ENCODE measurements at places on chromosomes 11 and 22. TPM values are rescaled to one million over a fixed set of nuclear protein-coding genes. Genes with fewer than 3 reads are reported as not detected.

Gene MYOD1
- 71.6 TPM for polyA plus RNA-seq

DNA sequence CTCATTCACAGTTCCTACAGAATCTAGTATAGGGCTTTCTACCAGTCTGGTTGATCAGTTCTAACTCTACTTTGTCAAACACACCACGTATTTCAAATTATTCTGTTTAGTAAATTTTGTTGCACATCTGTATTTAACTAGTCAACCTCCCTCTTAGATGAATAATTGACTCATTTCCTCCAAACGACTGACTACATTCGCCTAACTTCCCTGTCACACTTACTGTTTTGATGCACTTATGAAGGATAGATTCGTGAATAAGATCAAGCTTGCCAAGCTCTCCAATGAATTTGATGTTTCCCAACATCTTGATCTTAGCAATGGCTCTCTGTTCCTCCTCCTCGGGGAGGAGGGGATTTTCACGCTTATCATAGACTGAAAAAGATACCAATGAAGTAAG, 5.0 kb downstream of the EIF4G2 start:
- DNase-seq: no peak

DNA sequence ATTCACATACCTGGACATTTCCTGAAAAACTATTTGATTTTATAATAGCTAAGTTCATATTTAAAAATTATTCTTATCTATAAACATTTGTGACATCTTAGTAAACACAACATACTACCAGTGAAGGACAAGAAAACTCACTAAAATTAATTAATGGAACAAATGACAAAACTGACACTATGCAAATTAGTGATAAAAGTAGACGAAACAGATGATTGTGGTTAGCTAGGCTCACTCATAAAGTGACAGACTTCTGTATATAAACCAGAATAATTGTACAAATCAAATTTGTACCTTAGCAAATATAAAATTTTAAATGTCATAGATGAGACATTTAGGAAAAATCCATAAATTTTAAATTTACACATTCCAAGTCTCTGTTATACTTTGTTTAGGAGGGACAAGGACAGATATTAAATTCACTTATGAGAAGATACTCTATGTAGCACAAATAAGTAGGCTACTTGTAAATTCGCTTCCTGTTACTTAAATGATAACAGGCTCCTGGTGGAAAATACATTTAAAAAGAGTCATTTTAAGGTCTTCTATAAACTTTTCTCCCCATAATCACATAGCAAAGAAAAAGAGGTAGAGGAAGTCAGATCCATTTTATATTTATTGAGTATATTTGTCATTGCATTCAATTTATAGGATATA, 81.2 kb downstream of the KIF18A start:
- no peak for DNase-seq

DNA sequence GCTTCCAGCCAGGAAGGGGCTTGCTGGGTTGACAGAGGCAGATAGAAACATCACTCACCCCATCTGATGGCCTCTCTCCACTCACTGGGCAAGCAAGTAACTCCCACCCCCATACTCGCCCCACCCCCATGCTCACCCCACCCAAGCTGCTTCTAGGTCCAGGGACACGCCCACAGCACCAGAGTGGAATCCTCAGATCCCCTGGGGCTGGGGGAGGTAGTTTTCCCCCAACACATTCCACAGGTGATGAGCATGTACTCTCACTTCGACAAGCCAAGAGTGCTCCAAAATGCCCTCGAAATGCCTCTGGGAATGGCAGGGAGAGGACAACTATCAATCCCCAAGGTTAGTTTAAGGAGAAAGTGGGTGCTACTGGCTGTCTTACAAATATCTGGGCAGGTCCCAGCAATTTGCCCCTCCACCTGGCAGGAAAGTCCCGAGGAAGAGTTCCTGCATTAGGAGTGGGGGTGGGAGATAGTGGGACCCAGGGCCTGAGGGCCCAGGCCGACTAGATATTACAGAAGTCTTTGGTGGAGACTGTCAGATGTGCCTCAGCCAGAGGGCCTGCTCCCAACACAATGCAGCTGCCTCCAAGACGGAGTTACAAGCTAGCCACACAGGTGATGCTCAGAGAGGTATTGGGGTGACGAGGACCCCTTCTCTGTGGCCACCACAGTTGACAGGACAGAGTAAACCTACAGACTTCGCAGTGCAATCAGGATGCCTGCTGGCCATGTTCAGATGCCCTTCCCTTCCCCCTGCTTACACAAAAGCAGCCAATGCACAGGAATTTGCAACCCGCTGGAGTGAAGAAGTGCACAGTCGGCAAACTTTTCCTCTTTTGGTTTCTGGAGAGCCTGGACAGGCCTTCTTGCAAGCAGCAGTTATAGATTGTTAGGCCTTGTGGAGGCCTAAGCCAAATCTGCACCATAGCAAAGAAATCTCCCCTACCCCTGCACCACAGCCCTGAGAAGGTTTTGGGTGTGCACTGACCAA, 2.9 kb upstream of the LMO1 start:
- no peak for DNase-seq

- DNase-seq: no peak
These were observed 796 bp downstream of the POLDIP3 start for GRCh38 chr22:42613872-42614301.

Gene MAPK8IP1
- 41.3 TPM for polyA plus RNA-seq

DNA sequence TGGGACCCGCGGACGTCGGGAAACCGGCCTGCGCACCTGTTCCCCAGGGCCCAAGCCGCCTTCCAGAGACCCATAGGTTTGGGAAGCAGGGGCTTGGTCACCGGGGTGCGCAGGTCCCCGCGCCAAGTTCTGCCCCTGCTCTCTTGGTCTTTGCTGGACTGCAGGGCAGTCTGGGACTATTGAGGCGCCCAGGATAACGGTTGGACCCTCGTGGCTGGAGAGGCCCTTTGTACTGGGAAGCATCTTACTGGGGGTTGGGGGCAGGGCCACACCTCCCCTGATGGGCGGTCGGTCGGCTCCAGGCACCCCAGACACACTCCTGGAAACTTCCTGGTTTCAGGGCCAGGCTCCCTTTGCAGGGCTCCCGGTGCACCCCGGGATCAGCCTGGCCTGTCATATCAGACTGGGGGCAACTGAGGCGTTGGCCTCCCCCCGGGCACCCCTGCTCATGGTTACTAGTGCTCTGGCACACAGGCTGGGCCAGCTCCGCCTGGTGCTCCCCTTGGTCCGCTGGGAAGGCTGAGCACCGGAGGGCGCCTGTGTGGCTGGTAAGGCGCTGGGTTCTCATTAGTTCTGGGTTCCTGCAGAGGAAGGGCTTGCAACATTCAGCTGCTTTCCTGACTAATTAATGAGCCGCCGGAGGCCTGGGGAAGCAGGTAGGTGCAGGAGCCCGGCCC, 1250.5 kb downstream of the BRD1 start:
- DNase-seq: no peak

Gene SCGB1D2
- not detected for polyA plus RNA-seq

DNA sequence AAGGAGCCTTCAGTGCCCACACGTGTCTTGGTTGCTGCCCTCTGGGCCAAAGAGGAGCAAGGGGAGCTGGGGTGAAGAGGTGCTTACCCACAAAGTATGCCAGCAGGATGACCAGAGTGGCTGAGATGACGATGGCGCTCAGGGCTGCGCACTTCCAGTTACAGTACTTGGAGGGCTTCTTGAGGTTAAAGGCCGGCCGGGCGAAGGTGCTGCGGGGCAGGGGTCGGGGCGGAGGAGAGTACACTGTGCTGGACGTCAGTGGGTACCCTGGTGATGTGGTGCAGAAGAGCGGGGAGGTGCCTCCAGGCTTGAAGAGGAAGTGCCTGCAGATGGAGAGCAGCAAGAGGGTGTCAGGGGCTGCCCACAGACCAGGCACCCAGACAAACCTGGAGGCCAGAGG, 315.0 kb upstream of the NARS2 start:
- no peak for DNase-seq

Gene TMPRSS5
- polyA plus RNA-seq: 0.99 TPM

Gene OR51I1
- polyA plus RNA-seq: not detected

DNA sequence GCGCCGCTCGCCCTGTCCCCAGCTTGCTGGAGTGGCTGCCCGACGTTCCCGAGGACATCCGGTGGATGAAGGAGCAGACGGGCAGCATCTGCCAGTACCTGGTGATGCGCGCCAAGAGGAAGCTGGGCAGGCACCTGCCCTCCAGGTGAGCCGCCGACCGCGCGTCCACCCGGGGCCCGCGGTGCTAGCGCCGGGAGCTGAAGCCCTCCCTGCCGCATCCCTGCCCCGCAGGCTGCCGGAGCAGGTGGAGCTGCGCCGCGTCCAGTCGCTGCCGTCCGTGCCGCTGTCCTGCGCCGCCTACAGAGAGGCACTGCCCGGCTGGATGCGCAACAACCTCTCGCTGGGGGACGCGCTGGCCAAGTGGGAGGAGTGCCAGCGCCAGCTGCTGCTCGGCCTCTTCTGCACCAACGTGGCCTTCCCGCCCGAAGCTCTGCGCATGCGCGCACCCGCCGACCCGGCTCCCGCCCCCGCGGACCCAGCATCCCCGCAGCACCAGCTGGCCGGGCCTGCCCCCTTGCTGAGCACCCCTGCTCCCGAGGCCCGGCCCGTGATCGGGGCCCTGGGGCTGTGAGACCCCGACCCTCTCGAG, 3.3 kb upstream of the CRACR2B start:
- no peak for DNase-seq
